ENCODE measurements at places on chromosomes 16 and 17. TPM values are rescaled to one million over a fixed set of nuclear protein-coding genes. Genes with fewer than 3 reads are reported as not detected.
A peak's percentile ranks its signal among the peaks of the same experiment; 100 is the strongest.

- H3K27me3 ChIP-seq = peaks cover 17% of the 10 kb centered on the region
- H3K27ac ChIP-seq = no peak overlapping the region
- H3K36me3 ChIP-seq = peaks cover 1% of the 10 kb centered on the region
- H3K4me3 ChIP-seq = no peak overlapping the region
- no peak for DNase-seq
These were observed 6.0 kb upstream of the BHLHA9 start for GRCh38 chr17:1264196-1264595.

DNA sequence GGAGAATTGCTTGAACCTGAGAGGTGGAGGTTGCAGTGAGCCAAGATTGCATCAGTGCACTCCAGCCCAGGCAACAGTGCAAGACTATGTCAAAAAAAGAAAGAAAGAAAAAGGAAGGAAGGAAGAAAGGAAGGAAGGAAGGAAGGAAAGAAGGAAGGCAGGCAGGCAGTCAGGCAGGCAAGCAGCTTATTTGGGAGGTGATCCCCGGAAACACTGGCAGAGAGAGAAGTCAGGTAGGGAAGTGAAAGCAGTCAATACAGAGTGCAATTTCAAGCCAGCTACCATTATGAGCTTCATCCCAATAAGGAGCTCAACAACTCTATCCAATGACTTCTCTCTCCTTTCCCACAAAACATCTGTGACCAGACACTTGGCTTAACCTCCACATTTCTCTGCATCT is 83.0 kb upstream of the TBC1D3K start:
- H3K36me3 ChIP-seq = no peaks in the 10 kb centered on the region
- no peak overlapping the region for H3K27ac ChIP-seq
- DNase-seq = no peak
- no peaks in the 10 kb centered on the region for H3K4me1 ChIP-seq

DNA sequence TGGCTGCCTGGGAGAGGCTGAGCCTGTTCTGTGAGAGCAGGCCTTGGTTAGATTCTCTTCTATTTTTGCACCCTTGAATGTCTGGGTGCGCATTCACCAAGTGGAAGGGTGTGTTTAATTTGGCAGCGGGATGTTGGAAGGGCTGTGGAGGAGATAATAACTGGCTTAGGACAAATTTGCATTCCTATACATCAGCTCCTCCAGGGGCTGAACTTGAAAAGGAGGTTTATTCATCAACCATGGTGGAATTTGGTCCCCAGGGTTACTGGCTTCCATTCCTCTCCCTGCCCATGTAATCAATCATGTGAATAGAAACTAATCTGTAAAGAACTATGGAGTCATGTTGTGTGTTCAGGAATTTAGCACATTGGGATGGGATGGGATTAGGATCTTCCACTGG is 100.2 kb upstream of the FOXF1 start:
- no peak overlapping the region for H3K27ac ChIP-seq
- H3K4me1 ChIP-seq = no peaks in the 10 kb centered on the region
- no peaks in the 10 kb centered on the region for H3K36me3 ChIP-seq
- peaks cover 15% of the 10 kb centered on the region for H3K27me3 ChIP-seq
- no peak for DNase-seq
- no peak overlapping the region for H3K4me3 ChIP-seq

GRCh38 chr17:27379888-27380533 is 76.2 kb upstream of the KSR1 start:
- no peaks in the 10 kb centered on the region for H3K36me3 ChIP-seq
- peaks cover 14% of the 10 kb centered on the region for H3K4me1 ChIP-seq
- no peak overlapping the region for H3K27ac ChIP-seq
- no peak for DNase-seq
- H3K4me3 ChIP-seq = no peak overlapping the region

GRCh38 chr16:70695331-70696070 is 9.6 kb upstream of the MTSS2 start:
- DNase-seq = no peak
- H3K4me1 ChIP-seq = peaks cover 22% of the 10 kb centered on the region
- no peaks in the 10 kb centered on the region for H3K27me3 ChIP-seq

- no peaks in the 10 kb centered on the region for H3K4me1 ChIP-seq
- no peak overlapping the region for H3K4me3 ChIP-seq
- no peaks in the 10 kb centered on the region for H3K36me3 ChIP-seq
- no peak overlapping the region for H3K27ac ChIP-seq
These were observed 7.9 kb downstream of the KRT37 start for GRCh38 chr17:41416479-41416878.

DNA sequence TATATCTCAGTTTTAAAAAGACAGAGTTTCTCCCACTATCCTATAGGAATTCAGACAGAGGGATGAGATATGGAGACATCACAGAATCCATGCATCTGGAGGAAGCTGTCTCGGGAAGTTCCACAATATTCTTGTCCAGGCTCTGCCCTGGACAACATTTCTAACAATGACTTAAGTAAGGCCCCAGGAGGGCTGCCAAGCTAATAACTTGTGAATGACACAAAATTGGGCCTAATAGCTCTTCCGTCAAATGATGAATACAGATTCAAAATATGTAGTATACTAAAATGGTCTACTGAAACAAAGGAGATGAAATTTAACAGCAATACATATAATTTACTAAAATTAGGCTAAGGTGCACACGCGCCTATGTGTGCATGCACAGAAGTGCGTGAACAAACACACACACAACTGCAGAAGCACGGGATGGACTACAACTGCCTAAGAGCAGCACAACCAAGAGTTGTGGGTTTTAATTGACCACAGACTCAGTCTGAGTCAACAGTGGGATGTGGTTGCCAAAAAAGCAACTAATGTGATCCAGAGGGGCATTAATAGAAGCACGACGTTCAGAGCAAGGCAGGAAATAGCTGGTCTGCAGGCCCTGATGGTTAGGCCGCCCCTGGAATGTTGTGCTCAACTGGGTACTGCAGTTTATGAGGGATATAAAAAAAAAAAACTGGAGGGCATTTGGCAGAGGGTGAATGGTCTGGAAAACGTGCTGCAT is 26.3 kb upstream of the HS3ST2 start:
- no peaks in the 10 kb centered on the region for H3K36me3 ChIP-seq
- no peak overlapping the region for H3K4me3 ChIP-seq
- DNase-seq = no peak
- peak overlapping the region; percentile 64 for H3K27ac ChIP-seq
- H3K27me3 ChIP-seq = peaks cover 26% of the 10 kb centered on the region

GRCh38 chr17:66906321-66907278 is 57.9 kb upstream of the CACNG4 start:
- peaks cover 9% of the 10 kb centered on the region for H3K4me1 ChIP-seq
- no peak overlapping the region for H3K27ac ChIP-seq
- H3K4me3 ChIP-seq = no peak overlapping the region
- H3K27me3 ChIP-seq = peaks cover 4% of the 10 kb centered on the region
- peak; percentile 72 for DNase-seq

DNA sequence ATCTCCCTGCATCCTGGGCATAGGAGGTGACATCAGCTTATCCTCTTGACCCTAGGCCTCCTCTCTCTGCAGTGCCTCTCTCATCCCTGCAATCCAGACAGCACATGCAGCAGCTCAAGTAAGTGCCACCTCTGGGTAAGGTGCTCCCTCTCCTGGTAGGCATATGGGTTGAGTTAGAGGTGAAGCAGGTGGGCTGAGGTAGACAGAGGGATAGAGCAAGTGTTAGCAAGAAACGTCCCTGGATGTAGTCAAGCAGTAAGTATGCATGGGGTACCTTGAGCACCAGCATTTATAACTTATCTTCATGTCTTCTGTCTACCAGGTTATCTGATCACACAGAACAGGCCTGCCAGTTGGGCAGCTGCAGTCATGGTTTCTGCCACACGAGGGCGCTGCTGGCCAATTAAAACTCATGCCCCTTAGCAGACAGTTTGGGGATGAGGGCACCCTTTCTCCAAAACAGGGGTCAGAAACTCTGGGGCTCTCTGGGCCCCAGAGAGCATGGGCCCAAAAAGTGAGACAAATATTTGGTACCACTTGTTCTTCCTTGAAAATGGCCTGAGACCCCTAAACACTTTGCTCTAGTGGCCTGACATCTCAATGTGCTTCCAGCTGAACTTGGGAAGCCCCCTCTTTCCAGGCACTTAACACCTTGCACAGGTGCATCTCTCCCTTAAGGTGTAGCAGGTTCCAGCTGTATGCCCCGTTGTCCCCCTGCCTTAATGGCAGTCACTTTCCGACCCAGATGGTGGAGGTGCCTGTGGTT is 59.8 kb downstream of the NEUROD2 start:
- H3K27ac ChIP-seq = no peak overlapping the region
- H3K27me3 ChIP-seq = no peaks in the 10 kb centered on the region
- no peaks in the 10 kb centered on the region for H3K4me1 ChIP-seq

- peaks cover 3% of the 10 kb centered on the region for H3K36me3 ChIP-seq
- no peak overlapping the region for H3K4me3 ChIP-seq
- no peak overlapping the region for H3K27ac ChIP-seq
- DNase-seq = no peak
- H3K4me1 ChIP-seq = no peaks in the 10 kb centered on the region
These were observed 89.4 kb downstream of the ITFG1 start for GRCh38 chr16:47371271-47372014.

DNA sequence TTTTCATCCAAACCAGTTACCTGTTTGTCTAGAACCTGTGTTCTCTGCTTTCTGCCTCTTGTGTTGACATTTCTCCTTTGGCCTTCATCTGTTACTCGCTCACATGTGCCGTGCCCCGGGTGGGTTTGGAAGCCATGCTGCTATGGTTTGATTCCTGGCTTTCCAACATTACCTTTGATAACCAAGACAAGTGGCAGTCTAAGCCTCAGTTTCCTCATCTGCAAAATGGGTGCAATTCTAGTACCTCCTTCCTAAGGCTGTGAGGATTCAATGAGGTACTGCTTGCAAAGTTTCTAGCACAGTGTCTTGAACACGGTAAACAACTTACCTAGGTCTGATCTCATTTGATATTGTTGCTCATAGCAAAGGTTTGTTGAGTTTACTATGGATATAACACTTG is 665.0 kb downstream of the WWOX start:
- peaks cover 5% of the 10 kb centered on the region for H3K27me3 ChIP-seq
- DNase-seq = no peak
- H3K4me1 ChIP-seq = peaks cover 8% of the 10 kb centered on the region
- peaks cover 3% of the 10 kb centered on the region for H3K36me3 ChIP-seq
- H3K27ac ChIP-seq = peak overlapping the region; percentile 51

DNA sequence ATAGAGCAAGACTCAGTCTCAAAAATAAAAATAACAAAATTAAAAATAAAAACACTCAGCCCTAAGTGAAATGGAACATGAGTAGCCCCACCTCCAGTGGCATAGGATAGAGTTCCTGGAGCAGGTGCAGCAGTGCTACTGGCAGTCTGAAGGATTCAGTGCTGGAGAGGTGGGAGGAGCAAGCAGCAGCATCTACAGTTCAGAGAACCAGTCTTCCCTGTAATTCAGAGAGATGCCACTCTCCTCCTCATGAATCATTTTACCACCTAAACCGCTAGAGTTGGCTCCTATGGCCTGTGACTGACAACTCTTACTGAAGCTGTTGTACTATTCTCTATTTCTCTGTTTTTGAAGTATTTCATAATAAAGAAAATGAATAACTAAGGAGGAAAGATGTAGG is 56.0 kb upstream of the SMURF2 start:
- H3K27ac ChIP-seq = no peak overlapping the region
- no peaks in the 10 kb centered on the region for H3K36me3 ChIP-seq
- peaks cover 16% of the 10 kb centered on the region for H3K4me1 ChIP-seq
- no peak for DNase-seq
- H3K27me3 ChIP-seq = no peaks in the 10 kb centered on the region

DNA sequence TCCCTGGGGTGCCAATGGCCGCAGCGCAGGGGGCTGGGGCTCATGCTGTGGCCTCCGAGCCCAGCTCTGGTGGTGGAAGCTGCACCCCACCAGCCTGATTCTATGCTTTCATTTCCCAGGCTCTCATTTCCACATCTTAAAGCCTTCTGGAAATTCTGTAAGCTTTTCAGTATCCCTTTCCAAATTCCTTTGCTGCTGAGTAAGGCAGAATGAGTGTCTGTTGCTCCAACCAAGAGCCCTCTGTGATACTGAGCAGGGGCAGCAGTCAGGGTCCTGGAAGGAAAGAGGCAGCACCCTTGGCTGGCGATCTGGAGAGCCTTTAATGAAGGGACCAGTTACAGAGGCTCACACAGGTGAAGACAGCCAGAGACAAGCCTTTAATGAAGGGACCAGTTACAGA is 79.5 kb upstream of the FOXF1 start:
- H3K27me3 ChIP-seq = no peaks in the 10 kb centered on the region
- DNase-seq = no peak
- no peaks in the 10 kb centered on the region for H3K36me3 ChIP-seq
- H3K27ac ChIP-seq = no peak overlapping the region

DNA sequence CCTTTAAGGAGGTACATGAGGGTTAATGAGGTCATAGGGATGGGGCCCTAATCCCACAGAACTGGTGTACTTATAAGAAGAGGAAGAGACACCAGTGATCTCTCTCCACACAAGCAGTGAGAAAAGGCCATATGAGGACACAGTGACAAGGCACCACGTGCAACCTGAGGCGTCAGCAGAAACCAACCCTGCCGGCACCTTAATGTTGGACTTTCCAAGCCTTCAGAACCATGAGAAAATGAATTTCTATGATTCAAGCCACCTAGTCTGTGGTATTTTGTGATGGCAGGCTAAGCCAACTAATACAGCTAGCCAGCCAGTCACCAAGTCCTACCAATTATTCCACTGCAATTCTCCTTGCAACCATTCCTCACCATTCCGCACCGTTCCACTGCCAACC is 39.5 kb downstream of the COPRS start:
- DNase-seq = no peak
- no peaks in the 10 kb centered on the region for H3K36me3 ChIP-seq
- no peaks in the 10 kb centered on the region for H3K4me1 ChIP-seq
- peaks cover 10% of the 10 kb centered on the region for H3K27me3 ChIP-seq
- no peak overlapping the region for H3K27ac ChIP-seq

DNA sequence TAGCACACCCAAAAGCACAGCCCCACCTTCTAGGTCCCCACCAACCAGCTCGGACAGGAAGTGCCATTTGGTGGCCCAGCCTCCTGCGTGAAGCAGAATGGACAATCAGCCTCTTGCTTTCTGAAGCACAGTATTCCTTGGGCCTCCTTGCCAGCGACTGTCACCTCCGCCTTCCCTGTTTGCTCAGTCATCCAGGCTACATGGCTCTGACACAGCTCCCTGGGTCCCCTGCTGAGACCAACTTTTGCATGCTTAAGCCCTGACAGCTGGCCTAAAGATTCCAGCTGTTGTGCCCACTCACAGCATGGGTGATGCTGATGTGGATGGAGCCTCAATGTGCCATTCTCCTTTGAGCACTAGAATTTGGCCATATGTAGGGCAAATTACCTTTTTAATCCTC is 4.5 kb upstream of the CACNG5 start:
- H3K4me3 ChIP-seq = no peak overlapping the region
- H3K4me1 ChIP-seq = peaks cover 11% of the 10 kb centered on the region
- H3K27me3 ChIP-seq = peaks cover 58% of the 10 kb centered on the region
- no peaks in the 10 kb centered on the region for H3K36me3 ChIP-seq
- H3K27ac ChIP-seq = no peak overlapping the region

The RNF222 gene
- 0.19 TPM for total RNA-seq

The DPEP2 gene
- total RNA-seq = 11.6 TPM

The FAM234A gene
- 26.6 TPM for total RNA-seq

The KRT33A gene
- not detected for total RNA-seq

The KRTAP2-1 gene
- not detected for total RNA-seq

The EPN2 gene
- total RNA-seq = 9.0 TPM

The CCL14 gene
- total RNA-seq = not detected

The CDH3 gene
- 15.2 TPM for total RNA-seq

The ASPA gene
- total RNA-seq = not detected

The MT1E gene
- total RNA-seq = 204 TPM
